NCI-H1417 treated with DMSO at 0.1 percent for 48 hours (cell line): ENCODE measurements at places on chromosomes 2 and 18.

DNA sequence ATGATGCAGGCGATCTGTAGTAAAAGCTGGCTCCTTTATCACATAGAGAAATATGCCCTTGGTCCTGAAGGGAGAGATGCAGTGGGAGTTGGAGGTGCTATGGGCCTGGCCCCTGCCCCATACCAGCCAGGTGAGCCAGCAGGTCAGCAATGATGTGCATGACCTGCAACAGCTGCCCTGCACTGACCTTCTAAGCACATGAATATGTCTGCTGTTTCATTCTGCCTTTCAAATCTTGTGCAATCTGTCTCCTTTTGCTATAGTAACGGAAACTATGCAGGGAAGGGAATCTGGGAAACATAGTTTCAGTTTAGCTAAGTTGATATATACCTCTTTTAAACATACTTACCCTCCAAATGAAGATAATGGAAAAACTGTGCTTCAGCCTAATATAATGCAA, 235.2 kb downstream of the TDRD15 start:
- DNase-seq, result no peak

GRCh38 chr2:61471905-61472805, 1.3 kb upstream of the USP34 start:
- no peak for DNase-seq

- no peak for DNase-seq
Observed at GRCh38 chr2:239262484-239263230, 138.2 kb downstream of the HDAC4 start.

GRCh38 chr18:45805551-45805950, 19.9 kb upstream of the SIGLEC15 start:
- DNase-seq, result no peak

- DNase-seq, result no peak
Observed at GRCh38 chr2:229873123-229873581, 48.7 kb downstream of the TRIP12 start.

- DNase-seq, result no peak
Observed at GRCh38 chr2:9236867-9237266, 30.3 kb downstream of the ASAP2 start.

DNA sequence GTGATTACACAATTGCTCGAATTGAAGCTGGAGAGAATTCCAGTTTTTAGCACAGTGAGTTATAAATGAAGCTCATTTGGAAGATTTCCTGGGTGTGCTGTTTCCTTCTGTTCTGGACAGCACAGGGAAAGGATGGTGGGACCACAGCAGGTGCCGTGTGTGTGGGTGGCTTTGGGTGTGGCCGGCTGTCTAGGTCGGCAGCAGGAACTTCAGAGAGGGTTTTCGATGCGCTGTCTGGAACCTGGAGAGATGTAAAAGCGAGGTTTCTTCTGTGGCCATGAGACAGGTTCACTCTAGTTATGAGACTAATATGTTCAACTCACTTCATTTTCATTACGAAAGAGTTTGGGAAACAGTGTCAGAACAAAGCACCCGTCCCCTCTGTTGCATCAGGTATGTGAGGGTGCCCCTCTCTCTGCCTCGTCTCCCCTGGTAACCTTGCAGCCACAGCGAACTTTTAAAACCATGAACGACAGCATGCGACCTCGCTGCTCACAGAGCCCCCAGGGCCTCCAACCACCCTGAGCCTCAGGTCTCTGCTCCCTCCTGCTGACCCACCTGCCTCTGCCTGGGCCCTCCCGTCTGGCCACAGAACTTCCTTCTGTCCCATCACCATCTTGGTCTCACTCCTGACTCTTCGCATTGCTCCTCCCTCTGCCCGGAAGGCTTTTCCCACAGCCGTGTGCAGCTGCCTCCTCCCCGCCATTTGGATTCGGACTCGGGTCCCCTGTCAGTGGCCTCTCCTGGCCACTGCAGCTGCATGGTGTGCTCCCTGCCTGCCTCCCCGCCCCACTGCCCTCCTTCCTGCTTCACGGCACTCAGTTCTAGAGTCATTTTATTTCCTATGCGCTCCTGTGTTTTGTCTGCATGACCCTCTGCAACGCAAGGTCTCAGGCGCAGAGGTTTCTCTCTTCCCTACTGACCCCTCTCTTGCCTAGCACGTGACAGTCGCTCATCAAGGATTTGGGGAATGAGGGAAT, 151.2 kb downstream of the NDUFA10 start:
- DNase-seq, result no peak

GRCh38 chr2:60294901-60295635, 258.4 kb downstream of the BCL11A start:
- DNase-seq, result no peak

- no peak for DNase-seq
Observed at GRCh38 chr18:44701227-44701626, 20.5 kb downstream of the SETBP1 start.

- no peak for DNase-seq
Observed at GRCh38 chr2:178700922-178701342, 106.3 kb downstream of the TTN start.

DNA sequence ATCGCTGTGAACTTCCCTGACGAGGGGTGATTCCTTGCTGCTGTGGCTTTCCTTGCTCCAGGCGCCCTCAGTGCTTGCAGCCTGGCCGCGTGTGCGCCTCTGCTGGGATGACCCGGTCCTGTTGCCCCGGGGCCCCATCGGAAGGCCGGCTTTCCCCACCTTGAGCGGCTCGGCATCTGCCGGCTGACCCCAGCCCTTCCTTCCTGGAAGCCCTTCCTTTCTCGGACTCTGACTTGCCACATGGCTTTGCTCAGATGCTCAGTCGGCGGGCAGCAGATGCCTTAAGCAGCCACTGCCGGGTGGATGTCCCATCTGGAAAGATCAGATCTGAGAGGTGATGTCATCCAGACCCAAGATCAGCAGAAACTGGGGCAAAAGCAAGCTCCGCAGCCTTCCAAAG, 100.5 kb upstream of the ODC1 start:
- no peak for DNase-seq

GRCh38 chr2:11589316-11589940, 55.6 kb downstream of the GREB1 start:
- DNase-seq, result no peak

GRCh38 chr2:54469484-54470053, 13.4 kb downstream of the SPTBN1 start:
- DNase-seq, result no peak

GRCh38 chr18:36650906-36651305, 177.9 kb downstream of the TPGS2 start:
- no peak for DNase-seq

DNA sequence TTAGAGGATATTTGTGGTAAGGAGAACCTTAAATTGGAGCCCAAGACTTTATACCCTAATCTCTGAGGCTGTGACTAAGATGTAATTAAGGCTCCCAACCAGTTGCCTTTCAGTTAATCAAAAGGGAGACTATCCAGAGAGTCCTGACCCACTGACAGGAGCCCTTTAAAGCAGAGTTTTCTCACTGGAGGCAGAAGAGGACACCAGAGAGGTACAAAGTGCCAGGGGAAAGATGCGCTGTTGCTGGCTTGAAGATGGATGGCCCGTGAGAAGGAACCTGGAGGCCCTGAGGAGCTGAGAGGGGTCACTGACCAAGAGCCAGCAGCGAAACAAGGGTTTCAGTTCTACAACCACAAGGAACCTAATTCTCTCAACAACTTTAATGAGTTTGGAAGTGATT, 137.3 kb downstream of the TMEM131 start:
- DNase-seq, result no peak

GRCh38 chr18:36432880-36433555, 135.5 kb downstream of the FHOD3 start:
- no peak for DNase-seq

DNA sequence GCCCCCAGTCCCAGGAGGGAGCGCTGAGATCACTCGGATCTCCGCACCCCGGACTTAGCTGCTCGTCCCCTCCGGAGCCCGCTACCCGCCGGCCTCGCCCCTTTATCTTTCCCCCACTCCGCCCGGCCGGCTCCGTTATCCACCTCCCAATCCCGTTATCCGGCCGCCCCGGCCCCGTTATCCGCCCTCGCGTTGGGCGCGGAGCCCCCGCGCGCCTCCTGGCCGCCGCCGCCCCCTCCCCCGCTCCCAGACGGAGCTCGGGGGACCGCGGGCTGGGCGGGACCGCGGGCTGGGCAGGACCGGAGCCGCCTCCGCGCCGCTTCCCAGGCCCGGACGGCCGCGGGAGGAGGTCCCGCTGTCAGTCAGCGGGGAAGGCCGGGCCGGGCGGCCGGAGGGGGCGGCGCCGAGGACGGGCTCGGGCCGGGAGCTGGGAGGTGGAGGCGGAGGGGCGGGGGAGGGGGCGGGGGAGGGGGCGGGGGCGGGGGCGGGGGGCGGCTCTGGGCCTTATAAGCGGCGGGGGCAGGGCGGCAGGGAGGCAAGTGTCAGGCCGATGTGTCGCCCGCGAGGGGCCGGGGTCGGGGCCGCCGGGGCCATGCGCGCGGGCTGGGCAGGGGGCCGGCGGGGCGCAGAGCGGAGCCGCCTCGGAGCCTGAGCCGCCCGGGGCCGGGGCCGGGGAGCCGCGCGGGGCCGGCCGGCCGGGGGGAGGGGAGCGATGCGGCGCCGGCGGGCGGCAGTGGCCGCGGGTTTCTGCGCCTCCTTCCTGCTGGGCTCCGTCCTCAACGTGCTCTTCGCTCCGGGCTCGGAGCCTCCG, at the start of gene PKDCC:
Gene PKDCC, plus strand, starts transcription at position 534 of the 811 bp plus-strand sequence. Its CDS starts 179 bp downstream, at position 713.
- no peak for DNase-seq

- no peak for DNase-seq
Observed at GRCh38 chr2:241390301-241391206, 34.5 kb downstream of the FARP2 start.

DNA sequence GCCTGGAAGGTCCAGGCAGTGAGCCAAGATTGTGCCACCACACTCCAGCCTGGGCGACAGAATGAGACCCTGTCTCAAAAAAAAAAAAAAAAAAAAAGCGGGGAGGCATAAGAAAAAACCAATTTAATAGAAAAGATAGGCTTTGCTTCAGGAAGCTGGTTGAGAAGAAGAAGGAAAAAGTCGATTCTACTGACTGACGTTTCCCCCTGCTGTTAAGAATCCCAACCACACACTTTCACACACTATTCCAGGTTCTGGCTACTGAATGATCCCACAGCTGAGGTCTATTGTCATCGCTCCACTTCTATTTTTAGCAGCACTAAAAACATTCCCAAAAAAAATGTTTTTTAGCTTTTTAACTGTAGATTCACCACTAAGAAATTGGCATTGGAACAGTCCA, 6.7 kb upstream of the CHCHD5 start:
- DNase-seq, result no peak

DNA sequence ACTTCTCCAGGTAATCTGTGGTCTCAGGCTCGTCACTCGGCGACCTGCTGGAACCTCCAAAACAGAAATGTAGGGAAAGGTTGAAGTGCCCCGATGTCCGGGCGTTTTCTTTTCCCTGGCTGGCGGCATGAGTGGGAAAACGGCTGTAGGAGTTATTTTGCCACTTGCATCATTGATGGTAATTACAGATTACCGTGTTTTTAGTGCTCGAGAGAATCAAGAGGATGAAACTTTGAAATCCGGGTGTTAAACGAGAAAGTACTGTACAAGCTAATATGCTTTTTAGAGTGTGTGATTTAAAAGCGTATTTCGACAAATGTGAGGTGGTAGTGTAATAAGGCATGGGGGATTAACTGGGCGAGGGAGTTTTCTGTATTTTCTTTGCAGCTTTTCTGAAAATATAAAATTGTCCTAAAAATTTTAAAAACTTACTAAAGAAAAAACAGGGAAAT, 819 bp downstream of the GRHL1 start:
- no peak for DNase-seq

- no peak for DNase-seq
Observed at GRCh38 chr18:9418047-9418690, 57.1 kb upstream of the RALBP1 start.

- no peak for DNase-seq
Observed at GRCh38 chr2:204268458-204268857, 276.8 kb upstream of the PARD3B start.

DNA sequence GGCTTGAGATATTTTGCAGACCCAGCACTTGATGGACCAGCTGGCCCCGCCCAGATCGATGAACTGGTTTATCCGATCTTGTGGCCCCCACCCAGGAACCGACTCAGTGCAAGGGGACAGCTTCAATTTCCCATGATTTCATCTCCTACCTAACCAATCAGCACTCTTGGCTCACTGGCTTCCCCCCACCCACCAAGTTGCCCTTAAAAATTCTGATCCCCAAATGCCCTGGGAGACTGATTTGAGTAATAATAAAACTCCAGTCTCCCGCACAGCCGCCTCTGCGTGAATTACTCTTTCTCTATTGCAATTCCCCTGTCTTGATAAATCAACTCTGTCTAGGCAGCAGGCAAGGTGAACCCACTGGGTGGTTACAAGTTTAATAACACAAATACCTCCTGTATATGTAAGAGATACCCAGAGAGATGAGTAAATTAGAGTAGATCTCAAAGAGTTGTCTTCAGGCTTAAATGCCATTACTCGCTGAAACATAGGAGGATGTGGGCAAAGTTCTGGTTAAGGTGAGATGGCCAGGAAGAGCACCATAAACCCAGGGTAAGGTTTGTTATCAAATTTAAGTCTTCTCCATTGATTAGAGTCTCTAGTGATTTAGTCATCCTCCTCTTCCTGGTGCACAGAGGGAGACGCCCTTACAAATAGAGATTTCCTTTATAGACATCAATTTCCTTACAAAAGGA, 222.8 kb downstream of the ARL4C start:
- no peak for DNase-seq

GRCh38 chr18:65749841-65750240, 971 bp upstream of the CDH7 start:
- no peak for DNase-seq

- no peak for DNase-seq
Observed at GRCh38 chr2:99496021-99496420, 6.2 kb upstream of the REV1 start.

GRCh38 chr2:95265182-95265581, 9.1 kb upstream of the PROM2 start:
- no peak for DNase-seq

DNA sequence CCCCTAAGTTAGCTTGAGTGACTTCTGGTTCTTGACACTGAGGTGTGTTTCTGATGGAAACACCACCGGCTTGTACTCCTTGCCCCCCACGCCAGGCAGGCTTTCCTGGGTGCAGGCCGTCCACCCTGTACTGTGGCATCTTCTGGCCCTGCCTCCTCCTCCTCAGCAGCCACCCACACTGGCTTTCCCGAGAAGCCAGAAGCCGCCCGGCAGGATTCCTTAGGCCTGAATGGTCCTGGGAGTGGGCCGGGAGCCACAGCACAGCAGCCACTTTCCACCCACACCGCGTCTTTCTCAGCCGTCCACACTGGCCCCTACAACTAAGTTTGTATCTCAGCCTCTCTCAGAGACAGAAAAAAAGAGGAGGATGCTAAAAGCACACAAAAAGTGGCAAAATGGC, 2.1 kb upstream of the HSBP1L1 start:
- DNase-seq, result no peak

- DNase-seq, result no peak
Observed at GRCh38 chr2:57546478-57546877, 500.1 kb upstream of the VRK2 start.

- DNase-seq, result no peak
Observed at GRCh38 chr2:54586494-54586893, 130.4 kb downstream of the SPTBN1 start.

GRCh38 chr2:227368574-227368973, 10.5 kb downstream of the TM4SF20 start:
- no peak for DNase-seq

DNA sequence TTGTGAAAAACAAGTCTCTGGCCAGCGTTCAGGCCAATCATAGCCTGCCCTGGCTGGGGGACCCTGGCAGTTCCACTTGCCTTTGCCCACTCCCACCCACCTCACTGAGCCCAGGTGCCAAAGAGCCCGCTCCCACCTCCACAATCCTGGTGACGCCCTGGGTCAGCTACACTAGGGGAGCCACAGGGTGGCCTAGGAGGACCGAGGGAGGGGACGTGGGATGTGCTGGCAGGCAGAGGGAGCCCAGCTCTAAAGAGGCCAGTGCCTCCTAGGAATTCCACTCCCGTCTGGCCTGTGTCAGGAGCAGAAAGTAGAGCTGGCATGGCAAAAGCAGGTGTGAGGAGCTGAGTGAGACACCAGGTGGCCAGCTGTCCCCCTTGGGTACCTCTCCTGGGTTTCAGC, 49.3 kb downstream of the TNS1 start:
- no peak for DNase-seq
